ENCODE measurements at places on chromosomes 12 and 14. TPM values are rescaled to one million over a fixed set of nuclear protein-coding genes. Genes with fewer than 3 reads are reported as not detected.

DNA sequence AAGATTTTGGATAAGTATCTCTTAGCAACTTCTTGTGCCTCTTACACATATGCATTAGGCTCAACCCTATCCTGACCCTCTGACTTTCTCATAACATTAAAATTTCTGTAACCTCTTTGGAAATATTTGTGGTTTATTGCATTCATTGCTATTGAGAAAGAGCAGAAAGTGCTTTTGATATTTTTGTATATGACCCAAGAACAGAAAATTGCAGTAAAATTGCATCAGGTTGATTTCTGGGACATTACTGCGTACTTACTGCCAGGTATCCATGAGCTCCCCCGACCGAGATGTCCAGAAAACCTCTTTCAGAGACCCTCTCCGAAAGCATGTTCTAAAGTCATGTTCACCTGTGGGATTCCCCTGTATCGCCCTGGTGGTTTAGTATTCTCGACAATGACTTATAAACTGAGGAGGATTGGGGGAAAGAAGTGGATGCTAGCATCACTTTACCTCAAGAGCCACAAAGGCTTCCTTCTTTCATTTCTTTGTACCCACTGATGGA lies 14.5 kb upstream of the IL22 start:
- DNase-seq: no peak

DNA sequence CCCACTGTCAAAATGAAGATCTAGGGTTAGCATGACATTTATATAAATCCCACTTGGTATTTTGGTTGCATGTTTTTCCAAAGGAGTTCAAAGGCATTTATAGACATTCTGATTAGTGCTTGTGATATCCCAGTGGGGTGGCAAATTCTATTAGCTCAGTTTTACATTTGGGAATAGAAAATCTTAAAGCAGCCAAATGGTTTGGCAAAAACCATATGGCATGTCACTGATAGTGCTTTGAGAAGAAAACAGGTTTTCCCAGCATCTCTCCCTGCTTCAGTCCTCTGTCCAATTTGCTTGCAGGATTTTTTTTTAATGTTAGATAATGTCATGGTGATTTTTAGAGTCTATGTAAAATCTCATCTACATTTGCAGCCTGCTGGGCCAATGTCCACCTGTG lies 225.1 kb upstream of the DIO3 start:
- DNase-seq: no peak

- DNase-seq: no peak
These were observed 180.7 kb downstream of the PHLDA1 start for GRCh38 chr12:75850721-75851462.

DNA sequence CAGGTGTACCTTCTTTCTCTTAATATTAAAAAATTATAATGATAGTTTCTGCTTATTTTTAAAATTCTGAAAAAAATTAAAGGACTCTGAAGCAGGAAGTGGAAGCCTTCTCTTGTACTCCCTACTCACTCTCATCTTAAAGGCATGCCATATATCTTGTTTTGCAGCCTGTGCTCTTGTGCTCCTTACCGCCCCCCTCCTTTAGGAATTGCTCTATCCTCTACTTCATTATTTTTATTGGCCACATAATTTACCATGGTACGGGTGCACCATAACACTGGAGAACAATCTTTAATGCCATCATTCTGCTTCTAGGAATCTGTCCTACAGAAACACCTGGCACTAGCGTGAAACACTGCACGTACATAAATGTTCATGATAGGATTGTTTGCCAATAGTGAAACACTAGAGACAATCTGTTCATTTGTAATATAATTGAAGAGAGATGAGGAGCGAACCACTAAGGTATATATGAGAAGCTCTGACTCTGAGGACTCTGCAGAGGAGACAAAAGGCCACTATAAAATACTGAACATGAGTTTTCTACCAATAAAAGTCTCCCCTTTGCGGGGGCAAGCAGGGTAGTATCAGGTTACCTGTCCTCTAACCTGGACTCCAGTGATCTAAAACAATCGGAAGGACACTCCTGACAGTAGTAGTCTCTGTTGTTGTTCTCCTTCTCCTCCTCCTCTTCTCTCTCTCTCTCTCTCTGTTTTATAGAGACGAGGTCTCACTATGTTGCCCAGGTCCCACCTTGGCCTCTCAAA lies 6.3 kb upstream of the NYNRIN start:
- no peak for DNase-seq

DNA sequence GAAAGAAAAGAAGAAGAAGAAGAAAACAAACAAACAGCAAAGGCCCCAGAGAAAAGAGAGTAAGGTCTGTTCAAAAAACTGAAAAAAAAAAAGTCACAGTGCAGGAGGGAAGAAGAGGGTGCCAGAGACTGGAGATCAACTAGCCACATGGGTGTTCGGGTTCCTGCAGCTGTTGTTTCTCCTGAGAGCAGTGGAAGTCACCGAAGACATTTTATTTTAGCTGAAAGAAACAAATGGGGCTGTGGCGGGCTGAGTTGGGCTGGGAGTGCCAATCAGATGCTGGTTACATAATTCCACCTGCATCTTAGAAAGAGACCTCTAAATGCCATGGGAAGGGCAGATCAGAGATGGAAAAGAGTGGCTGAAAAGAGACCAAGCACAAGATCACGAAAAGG lies 33.9 kb downstream of the ACTN1 start:
- no peak for DNase-seq

- no peak for DNase-seq
These were observed 44.8 kb downstream of the CCDC91 start for GRCh38 chr12:28235015-28235414.

- no peak for DNase-seq
These were observed 45.4 kb downstream of the PPP4R3A start for GRCh38 chr14:91464615-91465205.

ZFHX2 gene
- total RNA-seq: 0.16 TPM
